Esophagus squamous epithelium (tissue), 5 donors: ENCODE measurements at places on chromosomes 12 and 14.

- DNase-seq: no peak
These were observed 10.3 kb upstream of the SLC6A13 start for GRCh38 chr12:272942-273341.

DNA sequence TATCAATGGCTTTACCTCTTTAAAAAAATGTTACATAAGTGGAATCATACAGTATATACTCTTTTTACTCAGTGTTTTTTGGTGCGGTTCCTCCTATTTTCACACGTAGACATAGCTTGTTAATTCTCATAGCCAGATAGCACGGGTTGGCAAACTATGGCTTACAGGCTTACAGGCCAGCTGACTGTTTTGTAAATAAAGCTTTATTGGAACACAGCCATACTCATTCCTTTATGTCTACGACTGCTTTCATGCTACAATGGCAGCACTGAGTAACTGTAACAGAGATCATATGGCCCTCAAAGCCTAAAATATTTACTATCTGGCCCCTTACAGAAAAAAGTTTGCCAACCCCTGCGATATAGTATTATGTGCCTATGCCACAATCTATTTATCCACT is 5.8 kb upstream of the DAAM1 start:
- no peak for DNase-seq

- DNase-seq: no peak
These were observed 196.7 kb downstream of the ALX1 start for GRCh38 chr12:85476756-85477155.

DNA sequence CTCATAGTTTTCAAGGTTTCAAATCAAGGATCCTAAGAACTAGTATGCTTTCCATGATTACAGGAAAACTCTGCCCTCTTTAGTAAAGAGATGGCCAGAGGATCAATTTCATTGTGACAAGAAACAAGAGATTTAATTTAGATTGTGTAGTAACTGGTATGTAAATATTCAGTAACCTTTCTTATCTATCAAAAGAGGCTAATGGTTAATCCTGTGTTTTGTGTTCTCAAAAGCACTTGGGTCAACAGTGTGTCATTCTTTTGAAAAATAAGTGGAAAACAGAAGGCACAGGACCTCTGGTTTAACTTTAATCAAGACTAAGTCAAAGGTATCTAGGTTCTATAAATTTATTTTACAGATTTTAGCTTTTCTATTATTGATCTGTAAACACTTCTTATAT is 56.6 kb upstream of the ERGIC2 start:
- no peak for DNase-seq

DNA sequence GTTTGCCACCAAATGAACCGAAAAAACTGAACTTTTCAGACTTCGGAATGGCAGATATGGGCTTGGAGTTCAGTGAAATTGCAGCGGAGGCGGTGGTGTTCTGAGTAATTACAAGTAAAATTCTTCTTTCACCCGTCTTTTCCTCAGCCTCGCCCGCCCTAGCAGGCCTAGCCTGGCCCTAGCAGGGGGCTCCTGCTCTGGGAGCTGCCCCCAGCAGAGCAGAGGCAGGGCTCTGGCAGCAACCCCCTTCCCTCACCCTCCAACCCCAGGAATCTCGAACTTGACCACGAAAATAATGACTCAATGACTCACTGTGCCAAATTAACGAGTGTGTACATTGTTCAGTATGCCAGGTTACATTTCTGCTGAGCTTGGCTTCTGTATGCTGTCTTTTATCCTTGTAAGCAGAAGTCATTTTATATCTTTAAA is 1.1 kb downstream of the PAPLN start:
- no peak for DNase-seq

- DNase-seq: no peak
These were observed 160.6 kb downstream of the CAPZA3 start for GRCh38 chr12:18898470-18898869.

DNA sequence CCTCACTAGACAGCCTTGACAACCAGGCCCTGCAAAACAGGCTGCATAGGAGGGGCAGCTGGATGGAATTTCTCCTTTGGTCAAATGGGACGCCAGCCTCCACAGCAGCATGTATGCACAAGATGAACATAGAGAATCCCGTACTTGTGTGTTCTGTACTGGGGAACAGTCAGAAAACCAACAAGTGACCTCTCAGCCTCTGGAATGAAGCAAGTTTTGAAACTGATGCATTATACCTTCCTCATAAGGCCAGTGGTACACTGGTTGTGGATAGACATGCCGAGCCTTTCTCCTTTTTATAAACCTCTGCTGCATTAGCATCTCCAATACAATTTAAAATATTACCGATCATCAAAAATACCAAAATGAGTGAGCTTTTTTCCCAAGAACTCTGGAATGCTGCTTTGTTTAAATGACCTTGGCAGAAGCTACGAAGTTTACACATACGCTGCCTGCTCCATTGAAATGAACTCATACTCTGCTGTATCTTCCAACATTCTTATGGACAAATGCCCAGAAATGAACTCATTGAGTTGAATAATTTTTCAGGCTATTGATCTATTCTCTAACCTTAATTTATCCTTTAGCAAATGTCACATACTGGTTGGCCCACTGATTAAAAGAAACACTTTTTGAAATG is 47.6 kb upstream of the FERMT2 start:
- no peak for DNase-seq
